ENCODE measurements at places on chromosomes 5 and 9.

DNA sequence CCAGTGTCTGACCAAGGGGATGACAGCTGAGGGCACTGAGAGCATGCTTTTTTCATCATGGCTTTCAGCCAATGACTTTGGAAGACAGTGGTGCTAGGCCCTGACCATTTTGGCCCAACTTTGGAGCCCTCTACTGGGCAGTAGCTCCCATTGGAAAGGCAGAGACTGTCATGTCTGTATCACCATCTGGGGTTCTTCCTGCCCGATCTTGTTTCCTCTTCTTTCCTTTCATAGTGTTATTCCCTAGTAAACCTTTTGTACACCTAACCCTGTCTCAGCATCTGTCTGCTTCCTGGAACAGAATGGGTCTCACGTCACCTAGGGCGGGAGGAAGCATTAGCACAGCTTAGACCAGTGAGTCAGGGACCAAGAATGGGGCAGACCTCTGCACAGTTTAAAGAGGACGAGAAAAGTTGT is 97.4 kb upstream of the MAST4 start:
- no peaks in the 10 kb centered on the region for H3K4me1 ChIP-seq
- H3K4me3 ChIP-seq, result no peak overlapping the region
- H3K27ac ChIP-seq, result no peak overlapping the region
- DNase-seq, result no peak

GRCh38 chr5:127563136-127563535 is 45.7 kb downstream of the PRRC1 start:
- H3K27ac ChIP-seq, result no peak overlapping the region
- H3K4me1 ChIP-seq, result peaks cover 5% of the 10 kb centered on the region
- no peaks in the 10 kb centered on the region for H3K36me3 ChIP-seq
- H3K27me3 ChIP-seq, result no peaks in the 10 kb centered on the region
- no peak for DNase-seq

DNA sequence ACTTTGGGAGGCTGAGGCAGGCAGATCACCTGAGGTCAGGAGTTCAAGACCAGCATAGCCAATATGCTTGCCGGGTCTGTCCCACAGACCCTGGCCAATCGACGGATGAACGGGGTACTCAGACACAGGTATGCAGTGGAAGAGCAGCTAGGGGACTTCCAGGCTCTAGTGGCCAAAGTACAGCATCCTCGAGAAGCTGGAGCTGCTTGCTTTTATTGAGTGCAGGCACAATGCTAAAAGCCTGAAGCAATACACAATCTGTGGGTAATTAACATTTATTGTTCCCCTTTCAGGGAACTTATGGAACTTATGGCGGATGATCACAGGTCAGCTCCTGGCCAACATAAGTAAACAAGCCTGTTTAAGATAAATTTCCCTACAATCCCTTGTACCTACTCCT is 32.8 kb upstream of the SEMA4D start:
- H3K27me3 ChIP-seq, result no peaks in the 10 kb centered on the region
- H3K27ac ChIP-seq, result no peak overlapping the region
- no peaks in the 10 kb centered on the region for H3K36me3 ChIP-seq
- DNase-seq, result no peak
- peaks cover 13% of the 10 kb centered on the region for H3K4me1 ChIP-seq

GRCh38 chr5:7186818-7187217 is 209.1 kb upstream of the ADCY2 start:
- no peaks in the 10 kb centered on the region for H3K36me3 ChIP-seq
- no peak overlapping the region for H3K27ac ChIP-seq
- H3K27me3 ChIP-seq, result no peaks in the 10 kb centered on the region
- no peaks in the 10 kb centered on the region for H3K4me1 ChIP-seq
- no peak for DNase-seq
- H3K4me3 ChIP-seq, result no peak overlapping the region

DNA sequence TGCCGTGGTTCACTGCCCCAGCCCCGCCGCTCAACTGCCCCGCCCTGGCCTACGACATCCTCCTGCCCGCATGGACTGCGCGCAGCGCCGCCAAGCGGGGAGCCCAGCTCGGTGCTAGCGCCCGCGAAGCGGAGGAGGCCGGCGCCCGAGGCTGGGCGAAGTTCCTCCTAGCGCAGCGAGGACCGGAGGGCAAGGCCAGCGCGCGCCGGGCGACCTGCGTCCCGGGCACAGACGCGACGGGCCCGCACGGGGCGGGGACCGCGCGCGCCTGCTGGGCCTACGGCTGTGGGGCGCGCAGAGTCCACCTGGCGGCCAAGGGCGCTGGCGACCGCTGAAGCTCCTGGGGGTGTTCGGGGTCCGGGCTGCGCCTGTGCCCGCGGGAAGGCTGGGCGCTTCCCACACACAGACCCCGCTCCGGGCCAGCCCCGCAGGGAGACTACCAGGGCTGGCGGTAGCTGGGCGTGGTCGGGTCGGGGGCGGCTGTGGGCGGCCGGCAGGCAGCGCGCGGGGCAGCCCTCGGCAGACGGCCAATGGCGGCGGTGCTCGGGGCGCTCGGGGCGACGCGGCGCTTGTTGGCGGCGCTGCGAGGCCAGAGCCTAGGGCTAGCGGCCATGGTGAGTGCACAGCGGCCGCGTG is at the start of gene PCBD2:
PCBD2 (plus strand) TSS at position 522 of the 636 bp plus-strand sequence; CDS start at position 531, 9 bp downstream.
- H3K27me3 ChIP-seq, result no peaks in the 10 kb centered on the region
- peaks cover 7% of the 10 kb centered on the region for H3K4me1 ChIP-seq
- H3K27ac ChIP-seq, result peak within 1 kb of the TSS; percentile 98
- no peaks in the 10 kb centered on the region for H3K36me3 ChIP-seq
- peak; percentile 97 for DNase-seq

DNA sequence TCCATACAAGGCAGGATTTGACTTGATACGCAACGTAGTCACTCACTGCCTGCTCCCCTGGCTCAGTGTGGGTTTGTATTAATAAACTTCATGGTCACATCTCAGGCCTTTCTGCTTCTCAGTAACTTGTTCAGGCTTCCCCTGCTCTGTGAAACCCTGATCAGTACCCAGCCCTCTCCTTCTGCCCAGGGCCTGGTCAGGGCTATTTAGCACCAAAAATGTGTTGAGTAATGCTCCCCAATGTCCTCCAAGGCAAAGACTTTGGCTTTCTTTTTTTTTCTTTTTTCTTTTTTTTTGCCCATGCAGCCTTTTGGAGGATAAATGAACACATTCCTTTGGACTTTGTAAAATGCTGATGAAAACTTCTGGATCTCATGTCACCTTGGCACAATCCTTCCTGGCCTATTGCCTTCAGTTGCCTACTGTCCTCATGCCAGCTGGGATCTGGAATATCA is 399.2 kb upstream of the KLF4 start:
- DNase-seq, result no peak
- no peaks in the 10 kb centered on the region for H3K36me3 ChIP-seq
- no peak overlapping the region for H3K4me3 ChIP-seq

All from stomach (tissue), 19 donors.